GM18507 (cell line): ENCODE measurements at places on chromosomes 6 and 20.

- DNase-seq: no peak
Measured at GRCh38 chr20:59821201-59821600, 112.2 kb downstream of the SYCP2 start.

DNA sequence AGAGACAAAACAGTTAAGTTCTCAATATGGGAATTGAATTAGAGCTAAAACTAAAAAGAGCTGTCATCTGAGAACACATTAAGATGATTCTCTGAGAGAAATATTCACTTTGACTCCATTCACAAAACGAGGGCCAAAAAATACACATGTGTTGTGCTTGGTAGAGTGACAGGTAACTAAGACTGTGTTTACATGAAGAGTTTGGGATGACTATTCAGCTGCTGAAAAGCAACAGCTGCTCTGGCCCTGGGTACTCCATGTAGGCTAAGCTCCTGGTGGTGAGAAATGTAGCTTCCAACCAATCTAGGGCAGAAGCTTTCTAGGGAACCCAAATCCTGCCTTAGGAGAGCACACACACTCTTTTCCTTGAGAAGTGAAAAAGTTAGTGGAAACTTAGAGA, 184.5 kb downstream of the COL21A1 start:
- no peak for DNase-seq

DNA sequence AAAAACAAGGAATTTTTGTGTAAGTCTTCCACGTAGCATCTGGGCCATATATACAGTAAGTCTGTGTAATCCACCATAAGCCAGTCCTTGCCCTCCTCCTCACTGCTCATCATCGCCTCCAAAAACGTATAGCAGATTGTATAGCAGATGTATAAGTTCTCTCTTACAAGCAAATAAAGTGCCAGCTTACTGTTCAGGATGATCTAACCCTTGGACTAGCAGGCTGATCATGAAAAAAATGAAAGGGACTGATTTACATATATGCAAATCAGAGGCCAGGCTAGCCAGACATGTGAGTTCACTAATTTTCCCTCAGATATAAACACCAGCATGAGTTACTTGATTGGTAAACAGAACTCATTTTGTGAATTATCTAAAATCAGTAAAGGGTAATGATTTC, 171.5 kb downstream of the LY86 start:
- DNase-seq: no peak

DNA sequence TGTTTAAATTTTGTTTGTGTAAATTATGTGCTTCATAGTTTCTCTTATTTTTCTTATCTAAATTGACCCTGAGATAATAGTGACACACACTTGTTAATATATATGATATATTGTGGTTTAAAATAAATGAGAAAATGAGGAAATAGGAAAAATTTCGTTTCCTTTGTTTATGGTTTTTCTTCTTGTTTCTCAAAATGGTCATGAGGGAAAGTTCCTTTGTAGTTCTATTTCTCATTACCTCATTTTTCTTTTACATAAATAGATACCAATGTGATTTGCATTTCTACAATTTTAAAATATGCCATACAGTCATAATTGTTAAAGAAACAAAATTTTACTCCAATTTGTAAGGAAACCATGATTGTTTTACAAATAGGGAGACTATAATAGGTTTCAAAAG, 9.2 kb downstream of the OR2A4 start:
- DNase-seq: no peak

- no peak for DNase-seq
Measured at GRCh38 chr6:101445527-101445926, 52.0 kb downstream of the GRIK2 start.

DNA sequence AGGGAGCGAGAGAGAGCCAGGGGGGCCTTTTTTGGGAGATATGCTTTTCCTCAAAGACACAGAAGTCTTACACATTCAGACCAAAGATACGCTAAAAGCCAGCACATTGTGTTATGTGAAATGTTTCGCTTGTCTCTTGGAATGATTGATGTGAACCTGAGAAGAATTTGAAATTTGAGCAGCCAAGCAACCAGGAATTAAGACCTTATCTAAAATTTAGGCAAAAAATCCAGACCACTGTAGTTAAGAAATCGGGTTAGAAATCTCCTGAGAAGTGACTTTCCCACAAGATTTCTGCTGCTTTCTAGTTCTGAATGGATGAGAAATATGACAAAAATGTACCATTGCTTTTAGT, 223.2 kb upstream of the GMDS start:
- no peak for DNase-seq
